Fibroblast of villous mesenchyme (primary cell): ENCODE measurements at places on chromosomes 7 and 10. TPM values are rescaled to one million over a fixed set of nuclear protein-coding genes. Genes with fewer than 3 reads are reported as not detected.

DNA sequence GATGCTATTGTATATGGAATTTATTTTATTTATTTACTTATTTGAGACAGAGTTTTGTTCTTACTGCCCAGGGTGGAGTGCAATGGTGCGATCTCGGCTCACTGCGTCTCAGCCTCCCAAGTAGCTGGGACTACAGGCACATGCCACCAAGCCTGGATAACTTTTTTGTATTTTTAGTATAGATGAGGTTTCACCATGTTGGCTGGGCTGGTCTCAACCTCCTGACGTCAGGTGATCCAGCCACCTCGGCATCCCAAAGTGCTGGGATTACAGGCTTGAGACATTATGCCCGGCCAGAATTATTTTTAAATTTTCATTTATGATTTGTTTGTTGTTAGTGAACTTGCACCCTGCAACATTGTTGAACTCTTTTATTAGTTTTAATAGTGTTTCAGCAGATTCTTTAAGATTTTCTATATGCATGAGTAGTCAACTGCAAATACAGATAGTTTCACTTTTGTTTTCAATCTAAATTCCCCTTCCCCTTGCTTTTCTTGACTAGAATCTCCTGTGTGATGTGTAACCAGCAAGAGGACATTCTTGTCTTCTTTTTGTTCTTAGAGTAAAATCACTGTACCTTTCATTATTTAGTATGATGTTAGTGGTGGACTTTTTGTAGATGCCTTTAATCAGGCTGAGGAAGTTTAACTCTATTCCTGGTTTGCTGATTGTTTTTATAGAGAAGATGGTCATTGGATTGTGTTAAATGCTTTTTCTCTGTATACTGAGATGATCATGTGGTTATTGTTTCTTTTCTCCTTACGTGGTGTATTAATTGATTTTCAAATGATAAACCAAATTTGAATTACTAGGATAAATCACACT, 27.8 kb downstream of the ZNF33A start:
- peak; percentile 40 for DNase-seq

Gene TACR2
- under 0.01 TPM in 1 of 2 replicates, not detected in the other for total RNA-seq

DNA sequence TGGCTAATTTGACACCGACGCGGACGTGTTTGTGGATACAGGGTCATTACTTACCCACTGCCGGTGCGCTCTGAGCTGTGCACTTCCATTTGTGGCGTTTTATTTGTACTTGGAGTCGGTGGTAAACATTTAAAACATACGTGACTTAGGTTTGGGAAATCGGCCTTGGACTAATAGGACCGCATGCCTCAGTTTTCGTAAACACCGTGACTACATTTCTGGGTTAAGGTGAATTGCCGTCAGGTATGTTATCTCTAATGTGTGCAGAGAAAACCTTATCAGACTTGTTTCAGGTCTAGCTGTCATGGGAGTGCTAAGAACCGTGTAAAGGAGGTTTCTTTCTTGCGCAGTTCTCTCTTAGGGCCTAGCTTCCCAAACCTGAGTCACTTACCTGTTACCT, 51.7 kb upstream of the NCF1 start:
- DNase-seq: no peak

Gene CCDC3
- total RNA-seq: 0.43 and 1.3 TPM in 2 replicates

- DNase-seq: peak; percentile 88
Measured at GRCh38 chr7:36303202-36304098, 86.2 kb upstream of the ANLN start.

Gene PCLO
- under 0.01 TPM in 2 replicates for total RNA-seq

Gene EXOC6
- 4.5 and 7.8 TPM in 2 replicates for total RNA-seq

DNA sequence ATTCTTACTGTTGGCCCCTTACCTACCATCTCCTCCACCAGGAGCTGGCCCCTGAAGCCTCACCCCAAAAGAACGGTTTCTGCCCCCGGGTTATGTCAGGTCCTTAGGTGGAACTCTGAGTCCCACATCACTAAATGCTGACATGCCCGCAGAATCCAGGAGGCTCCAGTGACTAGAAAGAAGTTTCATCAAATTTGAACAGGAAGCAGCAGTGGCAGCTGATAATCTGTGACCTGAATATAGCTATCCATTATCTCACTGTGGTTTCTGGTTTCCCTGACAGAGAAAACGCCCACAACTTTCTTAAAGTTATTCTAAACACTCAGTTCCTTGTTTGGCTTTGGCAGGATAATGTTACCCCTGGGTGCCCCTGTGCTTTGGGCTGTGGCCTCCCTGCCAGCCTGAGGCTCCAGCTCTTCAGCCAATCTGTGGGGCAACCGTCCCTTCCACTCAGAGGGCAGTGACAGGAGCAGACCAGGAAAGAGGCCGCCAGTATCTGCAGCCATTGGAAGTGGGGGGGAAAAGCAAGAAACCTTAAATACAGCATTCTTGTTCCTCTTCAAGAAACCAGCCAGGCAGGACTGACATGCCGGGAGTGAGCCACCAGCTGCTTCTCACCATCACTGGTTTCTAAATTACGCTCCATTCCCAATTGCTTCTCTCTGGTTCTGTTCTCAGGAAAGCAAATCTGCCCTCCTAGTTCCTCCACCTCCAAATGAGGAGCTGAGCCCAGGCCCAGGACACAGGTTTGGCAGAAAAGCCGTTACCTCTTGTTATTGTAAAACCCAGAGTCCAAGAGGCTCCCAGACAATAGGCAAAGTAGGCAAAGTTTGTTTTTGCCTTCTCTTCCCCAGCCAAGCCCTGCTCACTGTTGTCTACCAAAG, 41.2 kb upstream of the VCL start:
- DNase-seq: peak; percentile 77

Gene IQUB
- total RNA-seq: 0.43 and 0.97 TPM in 2 replicates

Gene SLC26A5
- not detected in 2 replicates for total RNA-seq

Gene APBB1IP
- 3.2 and 4.3 TPM in 2 replicates for total RNA-seq

DNA sequence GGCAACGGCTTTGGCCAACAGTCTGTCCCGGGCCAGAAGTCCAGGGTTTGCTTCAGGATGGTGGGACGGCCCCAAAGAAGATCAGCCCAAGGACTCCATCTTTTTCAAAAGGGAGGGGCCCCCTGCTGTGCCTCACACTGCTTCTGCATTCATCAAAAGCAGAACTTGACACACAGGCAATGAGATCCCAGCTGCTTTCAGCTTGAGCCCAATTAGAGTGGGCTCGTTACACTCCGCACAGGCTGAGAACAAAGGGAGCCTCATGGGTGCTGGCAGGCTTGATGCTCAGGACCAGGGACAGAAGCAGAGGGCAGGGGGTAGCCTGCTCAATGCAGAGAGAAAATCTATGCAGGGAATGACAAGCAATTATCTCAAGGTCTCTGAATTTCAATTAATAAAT, 45.5 kb downstream of the VOPP1 start:
- DNase-seq: no peak

Gene ZP3
- total RNA-seq: 0.86 and 0.97 TPM in 2 replicates

Gene MMRN2
- total RNA-seq: 0.86 and 2.3 TPM in 2 replicates
